Neural crest cell (in vitro differentiated cells): ENCODE measurements at places on chromosomes 5 and 9. TPM values are rescaled to one million over a fixed set of nuclear protein-coding genes. Genes with fewer than 3 reads are reported as not detected.

Gene KCNMB1
- 0.09 TPM in 1 of 2 replicates, not detected in the other for total RNA-seq

Gene CDH9
- total RNA-seq: 0.14 TPM in 1 of 2 replicates, not detected in the other

Gene SOHLH1
- total RNA-seq: not detected in 2 replicates

Gene SIT1
- total RNA-seq: 0.33 TPM in 1 of 2 replicates, not detected in the other

Gene SAXO1
- 0.14 TPM in 1 of 2 replicates, not detected in the other for total RNA-seq

Gene APBB3
- 36.2 TPM in 2 replicates for total RNA-seq

Gene GRXCR2
- total RNA-seq: not detected in 2 replicates

Gene GPX3
- total RNA-seq: 4.6 and 4.8 TPM in 2 replicates

Gene OR1Q1
- not detected in 2 replicates for total RNA-seq
